ENCODE measurements at places on chromosomes 3 and 15.

- no peak for DNase-seq
Observed at GRCh38 chr3:50254577-50255250, 14.2 kb upstream of the SEMA3B start.

- no peak for DNase-seq
Observed at GRCh38 chr15:70422342-70422741, 324.6 kb upstream of the TLE3 start.

DNA sequence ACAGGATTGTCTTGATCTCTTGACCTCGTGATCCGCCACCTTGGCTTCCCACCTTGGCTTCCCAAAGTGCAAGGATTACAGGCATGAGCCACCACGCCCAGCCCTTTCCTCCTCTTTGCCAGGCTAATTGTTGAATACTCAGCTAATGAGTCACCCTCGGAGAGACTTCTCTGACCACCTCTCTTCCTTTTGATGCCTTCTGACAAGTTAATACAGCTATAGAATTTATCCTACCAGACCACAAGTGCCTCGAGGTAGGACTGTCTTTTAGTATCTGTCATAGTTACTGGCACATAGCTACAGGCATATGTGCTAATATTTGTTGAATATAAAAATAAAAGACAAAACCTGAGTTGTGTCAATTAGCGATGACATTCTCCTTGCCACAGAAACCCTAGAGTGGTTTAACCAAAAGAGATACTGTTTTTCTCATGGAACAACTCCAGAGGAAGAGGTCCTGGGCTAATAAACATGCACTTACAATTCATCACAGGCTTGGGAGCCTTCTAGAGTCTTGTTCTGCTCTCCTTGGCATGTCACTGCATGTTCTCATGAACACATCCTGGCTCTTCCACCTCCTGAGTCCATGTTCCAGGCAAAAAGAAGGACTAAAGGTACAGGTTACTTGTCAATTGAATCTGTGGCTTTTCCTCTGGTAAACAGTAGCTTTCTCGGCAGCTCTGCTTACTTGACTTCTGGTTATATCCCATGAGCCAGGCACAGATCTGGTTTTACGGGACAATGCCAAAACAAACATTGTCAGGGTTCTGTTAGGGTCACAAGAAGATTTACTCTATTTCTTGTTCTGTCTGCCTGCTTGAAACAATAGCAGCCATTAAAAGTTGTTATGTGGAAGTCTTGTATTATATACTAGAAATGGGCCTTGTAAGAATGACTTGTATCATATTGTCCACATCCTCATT is 332.3 kb downstream of the THSD4 start:
- DNase-seq, result no peak

GRCh38 chr3:50495609-50496423 is 7.6 kb downstream of the CACNA2D2 start:
- no peak for DNase-seq

- DNase-seq, result no peak
Observed at GRCh38 chr15:47383801-47384200, 333.5 kb upstream of the SEMA6D start.

Data from amniotic stem cell (primary cell).